NCI-H1417 (cell line): ENCODE measurements at places on chromosomes 4 and X.

- DNase-seq, result no peak
Measured at GRCh38 chrX:13685126-13685763, 3.7 kb upstream of the RAB9A start.

DNA sequence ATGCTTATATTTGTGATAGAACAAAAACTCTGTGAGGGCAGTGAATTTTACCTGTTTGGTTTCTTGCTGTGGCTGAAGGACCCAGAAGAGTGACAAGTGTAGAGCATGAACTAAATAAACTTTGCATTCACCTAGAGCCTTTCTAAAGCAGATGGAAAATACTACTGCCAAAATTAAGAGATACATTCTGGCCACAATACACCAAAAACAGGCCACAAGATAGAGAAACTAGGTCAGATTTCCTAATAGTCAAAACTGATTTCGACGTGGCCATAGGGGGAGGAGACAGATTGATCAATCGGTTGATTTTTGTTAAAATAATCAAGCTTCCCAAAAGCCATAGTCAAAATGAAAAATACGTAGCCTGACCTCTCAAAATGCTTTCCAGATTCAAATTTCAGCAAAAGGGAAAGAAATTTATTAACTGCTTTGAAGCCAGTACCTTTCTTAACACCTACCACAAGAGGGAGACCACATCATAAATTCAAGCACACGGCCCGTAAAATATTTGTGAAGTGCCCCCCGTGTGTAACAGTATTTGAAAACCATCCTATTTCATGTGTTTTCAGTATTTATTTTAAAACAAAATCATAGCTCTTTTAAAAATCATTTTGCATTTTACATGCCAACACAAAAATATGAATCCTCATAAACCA, 132.4 kb downstream of the CORIN start:
- DNase-seq, result no peak

GRCh38 chrX:131617182-131617581, 73.3 kb downstream of the OR13H1 start:
- no peak for DNase-seq

- no peak for DNase-seq
Measured at GRCh38 chrX:49250066-49250465, 14.4 kb downstream of the FOXP3 start.

- no peak for DNase-seq
Measured at GRCh38 chrX:45557387-45557786, 356.7 kb upstream of the DIPK2B start.

- peak; percentile 35 for DNase-seq
Measured at GRCh38 chr4:3724319-3725231, 41.6 kb upstream of the ADRA2C start.

DNA sequence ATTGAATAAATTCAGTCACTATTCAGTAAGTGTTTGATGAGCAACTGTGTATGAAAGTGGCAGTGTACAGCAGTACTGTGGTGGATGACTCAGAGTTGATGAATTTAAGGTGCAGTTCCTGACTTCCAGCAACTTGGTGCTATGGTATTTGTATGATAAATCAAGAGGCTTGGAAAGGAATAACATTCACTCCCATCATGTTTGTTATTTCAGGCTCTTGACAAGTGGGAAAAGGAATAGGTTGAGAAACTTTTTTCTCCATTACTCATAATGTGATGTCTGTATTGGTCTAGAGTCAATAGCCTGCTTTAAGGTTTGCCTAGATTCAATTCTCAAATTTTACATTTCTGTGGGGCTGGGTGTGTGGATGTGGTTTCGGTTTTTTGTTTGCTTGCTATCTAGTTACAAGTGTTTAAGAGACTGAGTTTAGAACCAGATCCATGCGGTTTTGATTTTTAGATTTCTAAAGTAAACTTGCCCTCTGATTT, 35.1 kb upstream of the CYP2U1 start:
- no peak for DNase-seq

DNA sequence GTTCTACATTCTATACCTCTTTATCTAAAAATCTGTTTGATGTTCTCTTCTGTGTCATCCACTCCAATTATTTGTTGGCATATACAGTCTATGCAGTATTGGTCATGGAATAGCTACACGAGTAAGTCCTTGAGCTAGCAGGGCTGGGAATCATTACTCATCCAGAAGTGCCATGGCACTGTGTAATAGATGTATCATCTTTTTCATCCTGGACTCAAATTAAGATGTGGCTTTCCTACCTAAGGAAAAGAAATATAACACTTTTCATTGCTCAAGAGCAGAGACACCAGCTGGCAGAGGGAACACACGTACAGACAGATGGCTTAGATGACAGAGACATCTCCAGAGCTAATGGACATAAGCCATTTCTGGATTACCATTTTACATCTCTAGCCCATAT, 159.8 kb downstream of the FAM13A start:
- DNase-seq, result no peak

DNA sequence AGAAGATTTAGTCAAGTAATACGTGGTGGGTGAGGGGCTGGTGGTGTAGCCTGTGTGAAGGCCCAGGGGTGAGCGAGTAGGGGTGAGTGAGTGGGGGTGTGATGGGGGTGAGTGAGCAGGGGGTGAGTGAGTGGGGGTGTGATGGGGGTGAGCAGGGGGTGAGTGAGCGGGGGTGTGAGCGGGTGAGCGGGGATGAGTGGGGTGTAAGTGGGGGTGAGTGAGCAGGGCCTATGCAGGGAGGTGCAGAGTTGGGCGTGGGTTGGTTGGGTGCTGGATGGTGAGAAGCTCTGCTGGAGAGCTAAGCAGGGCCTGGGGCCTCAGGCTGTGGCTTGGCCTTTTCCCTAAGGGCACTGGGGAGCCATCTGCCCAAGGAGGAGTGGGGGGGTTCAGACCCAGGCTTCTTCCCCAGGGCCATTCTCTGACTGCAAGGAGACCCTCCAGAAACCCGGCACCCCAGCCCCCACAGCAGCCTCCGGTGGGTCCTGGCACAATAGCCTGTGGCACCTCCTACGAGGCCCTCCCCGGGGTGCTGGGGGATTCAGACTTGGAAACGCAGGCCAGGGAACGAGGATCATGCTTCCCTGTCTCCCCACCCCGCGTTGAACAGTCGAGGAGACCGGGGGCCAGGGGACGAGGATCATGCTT, 30.4 kb downstream of the SH3TC1 start:
- DNase-seq, result no peak

DNA sequence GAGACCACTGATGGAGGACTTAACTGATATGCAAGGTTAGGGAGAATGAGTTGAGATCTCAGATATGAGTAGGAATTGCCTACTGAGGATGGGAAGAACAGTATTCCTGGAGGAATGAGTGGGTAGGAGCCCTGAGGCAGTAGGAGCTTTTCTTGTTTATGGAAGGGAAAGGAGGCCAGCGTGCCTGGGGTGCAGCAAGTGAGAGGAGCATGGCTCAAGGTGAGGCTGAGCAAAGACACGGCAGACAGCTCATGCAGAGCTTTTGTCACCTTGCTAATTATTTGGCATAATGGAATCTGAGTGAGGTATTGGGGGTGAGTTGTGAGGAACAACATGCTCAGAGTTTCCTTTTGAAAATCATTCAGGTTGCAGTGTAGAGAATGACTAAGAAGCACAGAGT, 65.3 kb upstream of the IBSP start:
- no peak for DNase-seq

- no peak for DNase-seq
Measured at GRCh38 chrX:42246814-42247213, 323.5 kb upstream of the CASK start.

- DNase-seq, result no peak
Measured at GRCh38 chrX:121093011-121093410, 45.6 kb downstream of the GLUD2 start.

- DNase-seq, result peak; percentile 94
Measured at GRCh38 chr4:7324651-7325121, 110.0 kb downstream of the PSAPL1 start.

GRCh38 chr4:77185686-77186085, 28.7 kb downstream of the CCNG2 start:
- DNase-seq, result no peak

DNA sequence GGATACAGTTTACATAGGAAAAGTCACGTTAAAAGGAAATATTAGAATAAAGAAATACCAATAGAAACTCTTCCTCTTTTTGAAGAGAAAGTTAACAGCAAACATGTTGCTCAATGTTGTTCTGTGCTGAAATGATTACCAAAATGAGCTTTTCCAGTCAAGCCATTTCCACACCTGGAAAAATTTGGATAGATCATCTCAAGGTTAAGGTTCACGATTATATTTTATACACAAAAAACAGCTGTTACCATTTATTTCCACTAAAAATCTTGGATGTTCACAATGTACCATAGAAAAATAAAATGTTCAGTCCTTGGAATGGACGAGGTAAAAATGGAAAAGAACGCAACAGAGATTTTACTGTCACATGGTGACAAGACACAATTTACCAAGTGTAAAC, 218.7 kb downstream of the SCFD2 start:
- no peak for DNase-seq

DNA sequence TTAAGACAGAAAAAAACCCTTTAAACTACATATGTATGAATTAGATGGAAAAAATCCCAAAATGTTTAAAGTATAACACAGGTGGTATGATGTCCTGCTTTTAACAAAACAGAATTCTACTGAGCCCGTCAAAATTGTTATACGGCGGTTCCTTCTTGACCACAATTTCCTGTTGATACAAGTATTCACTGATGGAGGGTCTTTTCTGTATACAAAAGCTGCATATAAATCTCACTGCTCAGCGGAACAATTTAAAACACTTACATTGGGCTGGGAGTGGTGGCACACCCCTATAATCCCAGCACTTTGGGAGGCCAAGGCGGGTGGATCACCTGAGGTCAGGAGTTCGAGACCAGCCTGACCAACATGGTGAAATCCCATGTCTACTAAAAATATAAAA, 62.4 kb downstream of the RPS6KA3 start:
- DNase-seq, result no peak

- DNase-seq, result no peak
Measured at GRCh38 chrX:154819771-154820341, 14.6 kb upstream of the MPP1 start.

GRCh38 chr4:156571146-156571545, 400.5 kb downstream of the PDGFC start:
- DNase-seq, result no peak

DNA sequence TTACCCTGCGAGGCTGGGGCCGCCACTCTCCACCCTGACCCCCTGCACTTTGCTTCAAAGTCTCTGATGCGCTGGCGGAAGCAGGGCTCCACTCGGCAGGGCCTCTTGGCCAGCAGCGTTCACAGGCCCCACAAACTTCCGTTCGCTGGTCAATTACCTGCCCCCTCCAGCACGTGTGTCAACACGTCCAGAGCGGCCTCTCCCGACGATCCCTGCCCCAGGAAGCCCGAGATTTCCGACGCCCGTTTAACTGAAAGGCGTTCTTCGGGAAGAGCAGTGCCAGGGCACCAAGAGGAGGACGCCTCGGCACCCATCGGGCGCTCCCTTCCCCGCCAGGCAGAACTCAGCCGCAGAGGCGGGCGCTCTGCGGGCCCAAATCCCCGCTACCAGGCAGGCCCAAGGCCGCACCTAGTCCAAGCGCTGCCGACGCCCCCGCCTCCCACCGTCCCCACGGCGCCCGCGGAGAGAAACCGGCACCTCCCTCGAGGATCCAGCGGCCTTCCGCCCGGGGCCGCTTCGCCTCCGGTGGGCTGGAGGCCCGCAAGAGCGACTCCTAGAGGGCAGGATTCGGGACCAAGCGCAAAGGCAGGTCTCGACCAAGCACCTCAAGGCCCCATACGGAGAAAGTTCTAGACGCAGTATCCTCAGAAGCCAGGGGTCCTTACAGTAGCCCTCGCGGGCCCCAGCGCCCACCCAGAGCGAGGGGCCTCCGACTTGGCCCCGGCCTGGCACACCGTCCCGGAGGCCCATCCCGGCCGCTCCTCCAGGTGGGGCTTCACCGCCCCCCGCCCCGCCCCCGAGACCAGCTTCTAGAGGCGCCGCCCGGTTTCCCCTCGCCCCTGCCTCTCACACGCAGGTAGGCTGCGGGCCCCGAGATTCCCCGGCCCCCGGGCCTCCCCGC, 586 bp downstream of the BCAP31 start:
- DNase-seq, result peak; percentile 87

DNA sequence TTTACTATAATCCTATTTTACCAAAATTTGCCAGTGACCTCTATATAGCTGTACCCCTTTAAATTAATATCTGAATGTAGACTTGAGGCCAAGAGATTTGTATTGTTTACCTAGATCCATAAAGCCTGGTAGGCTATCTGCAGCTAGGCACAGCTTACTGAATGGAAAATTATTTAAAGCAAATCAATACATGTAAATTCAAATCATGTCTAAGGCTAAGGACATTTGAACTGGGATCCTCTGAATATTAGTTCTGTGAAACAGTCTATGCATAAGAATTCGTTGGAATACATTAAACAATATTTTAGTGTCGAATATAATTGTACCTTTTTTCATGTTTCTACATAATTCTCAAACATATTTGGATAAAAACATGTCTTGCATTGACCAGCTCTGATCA, 1.6 kb downstream of the UGT2A3 start:
- DNase-seq, result no peak

- DNase-seq, result no peak
Measured at GRCh38 chr4:4549534-4549933, 7.7 kb upstream of the STX18 start.

GRCh38 chr4:109232681-109233080, 69.8 kb downstream of the COL25A1 start:
- DNase-seq, result no peak

DNA sequence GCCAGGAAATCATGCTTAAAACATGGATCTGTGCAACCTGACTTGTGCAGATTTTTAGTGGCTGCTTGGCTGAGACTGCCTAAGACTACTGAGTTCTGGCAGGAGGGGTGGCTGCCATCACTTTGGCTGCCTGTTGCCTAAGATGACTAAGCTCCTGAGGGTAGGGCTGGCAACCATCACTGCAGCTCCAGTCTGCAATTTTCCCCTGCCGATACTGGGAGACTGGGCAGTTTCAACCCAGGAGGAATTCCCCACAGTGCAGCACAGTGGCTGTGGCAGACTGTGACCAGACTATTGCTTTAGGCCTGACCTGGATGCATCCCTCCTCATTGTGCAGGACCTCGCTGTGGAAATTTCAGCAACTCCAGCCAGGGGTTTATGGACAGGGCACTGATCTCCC, 544.9 kb downstream of the ANKRD50 start:
- no peak for DNase-seq

- DNase-seq, result peak; percentile 23
Measured at GRCh38 chr4:22428441-22428840, 87.4 kb downstream of the ADGRA3 start.

- DNase-seq, result no peak
Measured at GRCh38 chrX:139211568-139212182, 318.9 kb upstream of the F9 start.

GRCh38 chrX:11382930-11383329, 89.7 kb downstream of the AMELX start:
- DNase-seq, result peak; percentile 52

- no peak for DNase-seq
Measured at GRCh38 chrX:45274576-45274975, 73.9 kb upstream of the DIPK2B start.
